ENCODE measurements at places on chromosomes 7 and 10.

DNA sequence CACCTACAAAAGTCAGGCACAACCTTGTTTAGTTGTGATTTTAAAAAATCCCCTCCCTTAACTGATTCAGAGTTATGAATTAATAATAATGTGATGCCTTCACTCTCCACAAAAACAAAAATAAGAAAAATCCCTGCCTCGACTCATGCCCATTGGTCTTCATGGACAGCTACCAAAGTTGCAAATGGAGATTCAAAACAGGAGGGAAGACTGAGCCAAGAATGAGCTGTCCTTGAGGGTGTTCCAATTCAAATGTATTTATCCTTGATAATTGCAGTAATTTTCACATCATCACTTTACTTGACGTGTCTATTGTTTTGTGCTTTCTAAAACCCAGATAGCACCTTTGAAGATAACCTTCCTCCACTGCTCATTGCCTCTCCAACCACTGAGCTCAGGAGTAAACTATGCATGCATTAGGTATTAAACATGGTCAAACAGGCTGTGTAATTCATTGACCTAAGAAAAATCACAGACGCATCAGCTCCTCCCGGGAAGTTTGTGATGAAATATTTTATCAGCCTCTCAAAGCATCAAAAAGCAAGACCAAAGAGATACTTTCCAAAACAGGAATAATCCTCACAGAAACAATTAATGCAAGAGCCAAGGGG lies 712.7 kb upstream of the IGFBP3 start:
- no peak for DNase-seq

DNA sequence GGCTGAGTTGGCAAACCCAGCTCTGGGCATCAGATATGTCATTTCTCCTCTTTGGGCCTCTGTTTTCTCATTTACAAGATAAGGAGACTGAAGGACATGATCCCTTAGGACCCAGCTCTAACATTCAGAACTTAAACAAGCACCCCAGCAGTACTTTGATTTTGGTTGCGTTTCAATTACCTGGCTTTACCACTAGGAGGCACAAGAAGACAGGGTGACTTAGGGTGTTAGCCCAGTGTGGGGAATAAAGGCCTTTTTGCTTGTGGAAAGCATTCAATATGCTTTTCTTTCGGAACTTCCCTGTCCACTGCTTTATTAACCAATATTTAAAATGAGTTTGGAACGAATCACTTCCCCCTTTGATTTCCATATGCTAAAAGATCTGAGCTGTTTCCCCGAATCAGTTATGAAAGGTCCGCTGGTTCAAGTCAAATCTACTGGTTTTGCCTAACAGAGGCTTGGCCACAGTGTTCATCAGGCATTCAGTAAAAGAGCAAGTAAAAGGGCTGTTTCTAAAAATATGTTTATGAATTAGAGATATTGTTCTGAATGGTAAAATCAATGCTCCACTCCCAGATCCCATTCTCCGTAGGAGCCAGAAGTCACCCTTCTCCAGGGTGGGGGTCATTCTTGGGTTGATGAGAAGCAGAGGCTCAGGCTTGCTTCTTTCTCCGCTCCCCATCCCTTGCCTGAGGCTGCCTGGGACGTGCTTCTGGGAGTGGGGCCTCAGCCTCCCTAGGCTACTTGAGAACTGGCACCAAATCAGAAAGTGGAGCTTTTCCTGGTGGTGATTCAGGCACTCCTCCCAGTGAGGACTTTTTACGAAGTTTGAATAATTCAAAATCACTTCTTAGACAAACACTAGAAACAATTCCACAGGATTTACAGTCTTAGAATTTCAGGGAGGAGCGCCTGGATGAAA lies 105.5 kb downstream of the MYOF start:
- peak; percentile 86 for DNase-seq

DNA sequence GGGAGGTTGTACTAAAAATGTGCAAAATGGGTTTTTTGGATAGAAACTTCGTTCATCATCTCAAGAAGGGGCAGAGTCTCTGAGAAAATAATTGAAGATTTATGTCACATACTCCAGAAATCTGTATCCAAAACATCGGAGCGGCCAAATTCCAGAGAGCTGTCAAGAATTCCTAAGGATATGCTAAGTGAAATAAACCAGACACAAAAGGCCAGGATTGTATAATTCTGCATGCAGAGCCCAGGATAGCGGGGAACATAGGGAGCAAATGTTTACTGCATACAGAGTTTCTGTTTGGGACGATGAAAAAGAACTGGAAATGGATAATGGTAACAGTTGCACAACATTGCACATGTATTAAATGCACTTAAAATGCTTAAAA lies 224.2 kb upstream of the AUTS2 start:
- no peak for DNase-seq

- peak; percentile 75 for DNase-seq
Measured at GRCh38 chr10:3783682-3784432, 1.2 kb downstream of the KLF6 start.

- DNase-seq, result no peak
Measured at GRCh38 chr7:135154734-135155133, 6.9 kb downstream of the TMEM140 start.

GRCh38 chr7:157016024-157016351 lies 5.5 kb upstream of the MNX1 start:
- no peak for DNase-seq

- DNase-seq, result no peak
Measured at GRCh38 chr7:22425361-22425760, 68.4 kb upstream of the RAPGEF5 start.

DNA sequence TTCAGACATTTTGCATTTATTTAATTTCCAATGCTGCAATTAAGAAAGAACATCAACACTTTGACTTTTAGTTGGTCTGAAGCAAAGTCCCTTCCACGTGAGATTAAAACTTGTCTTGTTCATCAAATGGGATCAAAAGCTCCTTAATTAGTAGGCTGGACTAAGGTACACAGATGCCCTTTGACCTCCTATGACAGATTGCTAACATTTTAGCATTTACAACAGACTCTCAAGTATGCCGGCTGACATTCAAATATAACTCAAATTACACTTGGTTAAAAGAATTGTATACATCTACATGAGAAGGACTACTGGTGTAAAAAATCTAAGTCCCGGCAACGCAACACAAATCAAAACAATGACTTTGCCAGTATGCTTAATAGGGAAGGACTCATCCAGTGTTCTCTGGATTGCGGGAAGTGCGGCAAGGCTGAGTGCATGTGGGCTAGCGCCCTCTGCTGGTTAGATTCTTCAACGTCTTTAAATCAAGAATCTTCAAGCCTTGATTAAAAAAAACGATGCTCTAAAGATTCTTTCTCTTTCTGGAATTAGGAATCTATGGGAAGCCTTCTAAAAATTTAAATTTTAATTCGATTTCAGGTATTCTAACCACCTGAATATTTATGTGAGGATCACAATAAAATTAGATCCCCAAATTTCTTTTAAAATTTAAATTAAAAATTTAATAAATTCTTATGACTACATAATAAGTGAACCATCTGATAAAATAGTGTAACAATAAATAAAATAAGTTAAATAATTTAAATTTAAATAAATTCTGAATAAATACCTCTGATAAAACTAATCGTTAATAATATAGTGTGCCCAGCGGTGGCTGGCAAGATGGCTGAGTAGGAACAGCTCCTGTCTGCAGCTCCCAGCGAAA lies 444.7 kb downstream of the DGKB start:
- DNase-seq, result peak; percentile 78

- DNase-seq, result no peak
Measured at GRCh38 chr10:133274751-133275683, 1.7 kb downstream of the ADAM8 start.

Measured in pons (tissue), 1 donor.